ENCODE measurements at places on chromosomes 13 and 19.

GRCh38 chr13:113651511-113652403 lies 6.2 kb downstream of the ATP4B start:
- no peak for DNase-seq

DNA sequence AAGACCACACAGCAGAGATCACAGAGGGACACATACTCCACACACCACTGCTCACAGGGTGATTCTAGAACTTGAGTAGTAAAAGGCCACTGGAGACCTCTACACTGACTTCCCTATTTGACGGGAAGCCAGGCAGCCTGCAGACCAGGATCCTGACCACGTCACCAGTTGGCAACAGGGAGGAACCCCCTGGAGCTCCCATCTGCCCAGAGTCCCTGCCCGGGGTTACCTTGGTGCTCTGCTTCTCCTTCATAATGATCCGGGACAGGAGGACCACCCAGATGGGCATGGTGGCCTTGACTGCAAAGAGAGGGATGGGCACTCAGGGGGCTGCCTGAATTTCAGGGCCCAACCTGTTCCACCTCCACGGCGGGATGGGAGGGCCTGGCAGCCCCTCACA lies 932 bp downstream of the SLC35E1 start:
- DNase-seq = peak; percentile 79

- DNase-seq = no peak
These were observed 3.8 kb downstream of the ERFL start for GRCh38 chr19:41924151-41925145.

GRCh38 chr19:1592024-1592754 lies 476 bp downstream of the MBD3 start:
- peak; percentile 91 for DNase-seq

- no peak for DNase-seq
These were observed 7.0 kb upstream of the CDC42EP5 start for GRCh38 chr19:54480051-54480450.

GRCh38 chr13:62627226-62627625 lies 1211.6 kb upstream of the PCDH20 start:
- no peak for DNase-seq

GRCh38 chr19:16156904-16157303 lies 13.4 kb downstream of the HSH2D start:
- no peak for DNase-seq

- peak; percentile 70 for DNase-seq
These were observed 4.9 kb upstream of the SMIM17 start for GRCh38 chr19:56637976-56638555.

DNA sequence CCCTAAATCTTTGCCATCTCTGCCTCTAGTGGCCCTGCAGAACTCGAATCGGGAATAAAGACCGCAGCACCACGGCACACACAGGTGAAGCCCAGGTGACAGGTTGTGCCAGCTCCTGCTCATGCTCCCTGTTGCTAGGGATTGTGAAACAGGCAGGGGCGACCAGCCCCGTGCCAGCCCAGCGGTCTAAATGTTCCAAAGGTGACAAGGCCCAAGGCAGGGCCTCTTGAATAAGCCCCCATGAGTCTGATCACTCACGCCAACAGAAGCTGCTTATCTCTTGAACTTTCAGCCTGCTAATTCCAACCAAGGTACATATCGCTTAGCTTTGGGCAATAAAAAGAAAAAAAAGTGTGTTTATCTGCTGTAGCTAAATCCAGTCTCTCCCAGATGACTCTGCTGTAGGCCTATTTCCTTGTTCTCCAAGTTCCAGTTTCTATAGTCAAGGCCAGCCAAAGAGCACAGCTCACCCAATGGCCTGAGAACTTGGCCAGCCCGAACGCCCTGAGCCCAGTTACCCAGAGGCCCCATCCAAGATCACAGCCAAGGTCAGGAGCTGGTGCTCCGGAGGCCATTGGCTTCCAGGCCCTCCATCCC lies 191.1 kb upstream of the GPR12 start:
- no peak for DNase-seq

GRCh38 chr19:39355253-39355652 lies 13.0 kb downstream of the SAMD4B start:
- no peak for DNase-seq

DNA sequence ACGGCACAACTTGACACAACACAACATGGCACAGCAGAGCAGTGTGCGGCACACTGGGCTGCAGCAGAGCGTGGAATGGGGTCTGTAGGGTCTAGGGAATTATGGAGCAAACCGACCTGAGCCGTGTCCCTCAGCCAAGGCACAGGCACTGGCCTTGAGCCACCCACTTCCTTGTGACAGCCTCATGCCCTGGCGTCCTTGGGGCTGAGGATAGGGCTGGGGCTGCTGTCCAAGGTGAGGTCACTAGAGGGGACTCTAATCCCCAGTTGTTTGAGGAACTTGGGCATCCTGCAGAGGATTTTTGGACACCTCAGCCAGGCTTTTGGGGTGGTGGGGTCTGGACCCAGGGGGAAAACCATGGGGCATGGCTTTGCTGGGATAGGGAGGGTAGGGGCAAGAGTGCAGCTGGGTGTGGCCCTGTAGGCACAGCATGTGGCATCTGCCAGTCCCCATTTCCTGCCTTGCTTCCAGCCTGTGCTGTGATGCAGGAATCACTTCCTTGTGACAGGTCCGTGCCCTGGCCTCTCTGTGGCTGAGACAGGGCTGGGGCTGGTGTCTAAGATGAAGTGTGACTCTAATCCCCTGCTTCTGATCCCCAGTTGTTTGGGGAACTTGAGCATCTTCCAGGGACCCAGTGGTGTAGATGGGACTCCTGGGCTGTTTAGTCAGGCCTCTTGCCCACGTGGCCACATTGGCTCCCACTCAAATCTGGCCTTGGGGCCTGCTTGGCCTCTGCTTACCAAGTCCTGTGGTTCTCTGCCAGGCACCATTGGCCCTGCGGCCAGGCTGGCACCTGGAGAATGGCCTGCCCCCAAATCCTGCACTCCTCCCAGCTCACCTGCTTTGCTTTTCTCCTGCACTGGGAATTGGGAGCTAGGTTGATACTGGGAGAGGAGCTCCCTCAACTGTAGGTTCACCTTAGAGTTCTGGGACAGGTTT lies 78.5 kb downstream of the SCGB2B2 start:
- no peak for DNase-seq

DNA sequence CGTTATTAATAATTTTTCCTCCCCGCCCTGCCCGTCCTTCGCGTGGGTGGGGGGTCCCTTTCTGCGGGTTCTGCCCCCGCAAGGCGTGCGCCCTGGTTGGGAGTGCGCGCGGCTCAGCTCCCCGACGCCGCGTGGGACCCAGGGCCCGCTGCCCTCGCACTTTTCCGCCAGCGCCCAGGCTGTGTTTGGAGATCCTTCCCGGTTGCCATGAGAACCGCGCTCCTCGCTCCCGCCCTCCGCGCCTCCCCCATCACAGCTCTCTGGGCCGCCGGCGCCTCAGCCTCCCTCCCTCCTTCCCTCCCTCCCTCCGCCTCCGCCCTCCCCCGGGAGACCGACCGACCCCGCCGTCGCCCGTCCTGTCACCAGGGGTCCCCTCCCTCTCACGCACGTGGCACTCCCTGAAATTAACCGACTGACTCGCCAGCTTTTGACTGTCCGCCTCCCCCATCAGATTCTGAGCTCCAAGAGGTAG lies 2.4 kb upstream of the SSBP4 start:
- no peak for DNase-seq

- peak; percentile 98 for DNase-seq
These were observed at the start of gene INSR for GRCh38 chr19:7293762-7294557. Gene INSR (minus strand): TSS chr19:7294414. CDS start chr19:7293891, 523 bp downstream.

GRCh38 chr13:67318398-67318797 lies 88.3 kb upstream of the PCDH9 start:
- DNase-seq = no peak

- no peak for DNase-seq
These were observed 2.2 kb downstream of the LHFPL6 start for GRCh38 chr13:39600766-39601165.

DNA sequence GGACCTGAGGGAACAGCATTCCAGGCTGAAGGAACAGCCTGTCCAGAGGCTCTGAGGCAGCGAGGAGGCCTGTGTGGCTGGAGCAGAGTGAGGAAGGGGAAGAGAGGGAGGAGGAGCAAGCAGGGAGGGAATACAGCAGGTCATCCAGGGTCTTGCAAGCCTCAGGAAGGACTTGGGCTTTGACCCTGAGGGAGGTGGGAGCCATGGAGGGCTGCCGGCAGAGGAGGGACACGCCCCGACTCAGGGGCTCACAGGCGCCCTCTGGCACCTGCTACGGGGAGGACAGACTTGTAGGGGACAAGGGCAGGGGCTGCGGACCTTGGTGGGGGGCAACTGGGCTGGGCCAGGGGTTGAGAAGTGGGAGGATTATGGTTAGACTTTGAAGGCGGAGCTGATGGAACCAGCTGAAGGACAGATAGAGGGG lies 4.7 kb downstream of the TINCR start:
- DNase-seq = no peak

- DNase-seq = no peak
These were observed 120.7 kb upstream of the SOX1 start for GRCh38 chr13:111946214-111946613.

DNA sequence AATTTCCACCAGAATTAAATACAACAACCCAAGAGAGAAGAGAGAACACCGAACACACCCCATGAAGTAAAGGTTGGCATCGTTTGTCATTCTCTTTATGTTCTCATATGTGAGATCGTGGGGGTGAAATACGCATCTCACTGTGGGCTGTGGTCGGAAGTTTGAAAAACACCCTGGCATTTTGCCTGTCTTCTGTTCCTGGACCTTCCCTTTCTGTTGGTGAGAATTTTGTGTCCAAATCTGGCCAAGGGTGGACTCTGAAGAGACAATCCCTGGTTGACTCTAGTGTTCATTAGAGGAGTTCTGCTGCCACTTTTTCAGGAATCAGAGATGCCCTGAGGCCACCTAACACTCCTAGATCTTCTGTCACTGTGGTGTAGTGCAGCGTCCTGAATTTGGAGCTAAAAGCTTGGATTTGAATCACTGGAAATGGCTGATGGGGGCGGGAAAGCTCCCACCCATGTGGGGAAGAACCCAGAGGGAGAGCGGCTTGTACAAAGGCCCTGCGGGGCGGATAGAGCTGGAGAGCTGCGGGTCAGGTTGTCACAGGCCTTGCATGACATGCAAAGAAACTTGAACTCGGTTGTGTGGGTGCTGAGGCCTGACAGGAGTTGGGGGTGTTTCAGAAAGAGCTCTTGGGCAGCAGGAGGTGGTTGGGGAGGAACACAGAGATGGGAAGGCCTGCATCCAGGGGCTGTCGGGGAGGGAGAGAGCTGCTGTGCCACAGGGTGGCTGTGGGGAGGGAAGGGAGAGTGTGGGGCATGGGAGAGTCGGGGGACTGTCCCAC lies 11.1 kb upstream of the SPATA13 start:
- DNase-seq = no peak

- no peak for DNase-seq
These were observed 38.6 kb upstream of the TEX29 start for GRCh38 chr13:111281751-111282311.

- peak; percentile 87 for DNase-seq
These were observed 12.1 kb upstream of the GPR4 start for GRCh38 chr19:45613926-45614725.

DNA sequence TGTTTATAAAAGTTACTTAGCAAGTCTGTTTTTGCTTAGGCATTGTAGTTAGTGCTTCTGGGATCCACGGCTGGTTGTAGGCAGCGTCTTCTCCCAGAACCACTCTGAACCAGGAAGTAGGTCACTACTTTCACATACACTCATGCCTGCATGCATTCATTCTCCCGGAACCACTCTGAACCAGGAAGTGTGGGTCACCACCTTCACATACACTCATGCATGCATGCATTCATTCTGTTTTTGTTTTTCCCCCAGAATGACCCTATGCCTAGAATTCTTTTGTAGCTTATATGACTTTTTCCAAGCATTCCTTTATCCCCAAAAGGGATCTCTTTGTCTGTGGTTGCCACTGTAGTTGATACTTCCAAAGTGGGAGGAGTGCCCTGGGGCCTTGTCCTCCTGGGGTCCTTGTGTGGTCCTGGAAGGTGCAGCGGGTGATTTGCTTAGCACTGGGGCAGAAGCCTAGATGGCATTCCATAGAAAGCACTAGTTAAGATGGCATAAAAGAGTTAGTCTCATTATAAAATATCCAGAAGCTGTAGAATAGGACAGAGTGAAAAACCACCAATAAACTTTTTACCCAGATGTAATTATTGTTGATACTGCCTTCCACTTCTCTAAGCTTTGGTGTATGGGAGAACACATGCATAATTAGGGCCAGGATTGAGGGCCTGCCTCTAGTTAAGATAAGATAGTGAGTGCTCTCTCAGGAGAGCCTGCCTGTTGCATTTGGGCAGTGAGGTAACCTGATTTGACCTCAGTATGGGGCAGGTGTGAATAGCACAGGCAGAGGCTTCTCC lies 68.6 kb upstream of the TEX29 start:
- DNase-seq = no peak

DNA sequence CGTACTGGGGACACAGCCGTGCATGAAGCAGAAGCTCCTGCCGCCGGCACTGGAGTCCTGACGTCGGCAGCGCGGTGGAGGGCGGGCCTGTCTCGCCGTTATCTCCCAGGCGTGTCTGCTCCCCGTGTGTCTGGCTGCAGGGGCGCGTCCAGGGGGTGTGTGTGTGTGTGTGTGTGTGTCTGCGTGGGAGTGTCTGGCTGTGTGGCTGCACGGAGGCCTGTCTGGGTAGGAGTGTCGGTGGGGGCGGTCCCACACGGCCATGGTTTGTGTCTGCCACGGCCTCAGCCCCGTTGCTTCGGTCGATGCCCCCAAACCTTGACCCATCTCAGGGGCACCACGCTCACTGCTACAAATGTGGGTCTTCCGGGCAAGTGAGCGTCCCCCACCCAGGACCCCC lies 18.3 kb downstream of the ARID3A start:
- DNase-seq = no peak
